Dermis microvascular lymphatic vessel endothelial cell (primary cell): ENCODE measurements at places on chromosomes 12 and 14.

DNA sequence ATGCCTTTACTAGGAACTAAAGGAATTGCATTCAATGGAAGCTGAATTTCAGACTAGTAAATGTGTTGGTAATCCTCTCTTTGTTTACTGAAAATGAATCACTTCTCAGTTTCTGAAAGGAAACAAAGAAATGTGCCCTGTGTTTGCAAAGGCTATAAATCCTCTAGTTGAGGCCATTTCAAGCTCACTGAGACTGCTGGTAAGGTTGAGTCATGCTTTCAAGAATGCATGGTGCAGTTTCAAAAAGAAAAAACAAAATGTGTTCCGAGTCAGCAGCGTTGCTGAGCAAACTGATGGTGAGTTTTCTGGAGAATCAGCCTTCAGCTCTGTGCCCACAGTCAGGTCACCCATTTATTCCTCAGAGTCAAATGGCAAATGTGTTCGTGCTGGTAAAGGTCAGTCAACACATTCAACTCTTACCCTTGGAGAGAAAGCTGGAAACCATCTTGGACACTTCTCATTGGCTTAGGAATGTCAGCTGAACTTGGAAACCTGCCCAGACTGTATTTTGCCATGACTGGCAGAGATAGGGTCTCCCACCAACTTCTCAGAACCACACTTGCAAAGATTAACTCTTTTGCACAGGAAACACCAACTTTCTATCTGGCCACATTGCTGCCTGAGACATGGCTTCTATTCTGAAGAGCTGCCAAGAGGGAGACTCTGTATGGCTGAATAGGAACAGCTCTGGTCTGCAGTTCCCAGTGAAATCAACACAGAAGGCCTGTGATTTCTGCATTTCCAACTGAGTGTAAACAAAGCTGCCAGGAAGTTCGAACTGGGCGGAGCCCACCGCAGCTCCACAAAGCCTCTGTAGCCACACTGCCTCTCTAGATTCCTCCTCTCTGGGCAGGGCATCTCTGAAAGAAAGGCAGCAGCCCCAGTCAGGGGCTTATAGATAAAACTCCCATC is 484.4 kb downstream of the ATP23 start:
- peak; percentile 92 for DNase-seq

DNA sequence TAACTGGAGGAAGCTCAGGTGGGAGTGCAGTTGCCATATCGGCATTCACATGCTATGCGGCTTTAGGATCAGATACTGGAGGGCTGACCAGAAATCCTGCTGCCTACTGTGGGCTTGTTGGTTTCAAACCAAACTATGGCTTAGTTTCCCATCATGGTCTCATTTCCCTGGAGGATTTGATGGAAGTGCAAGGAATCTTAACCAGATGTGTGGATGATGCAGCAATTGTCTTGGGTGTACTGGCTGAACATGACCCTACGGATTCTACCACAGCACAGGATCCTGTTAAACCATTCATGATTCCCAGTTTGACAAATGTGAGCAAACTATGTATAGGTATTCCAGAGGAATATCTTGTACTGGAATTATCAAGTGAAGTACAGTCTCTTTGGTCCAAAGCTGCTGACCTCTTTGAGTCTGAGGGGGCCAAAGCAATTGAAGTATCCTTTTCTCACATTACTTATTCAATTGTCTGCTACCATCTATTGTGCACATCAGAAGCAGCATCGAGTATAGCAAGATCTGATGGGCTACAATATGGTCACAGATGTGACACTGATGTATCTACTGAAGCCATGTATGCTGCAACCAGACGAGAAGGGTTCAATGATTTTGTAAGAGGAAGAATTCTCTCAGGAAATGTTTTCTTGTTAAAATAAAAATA is 42.9 kb downstream of the RALGAPA1 start:
- DNase-seq: no peak

- no peak for DNase-seq
These were observed 77.1 kb downstream of the FGD4 start for GRCh38 chr12:32476446-32476845.

DNA sequence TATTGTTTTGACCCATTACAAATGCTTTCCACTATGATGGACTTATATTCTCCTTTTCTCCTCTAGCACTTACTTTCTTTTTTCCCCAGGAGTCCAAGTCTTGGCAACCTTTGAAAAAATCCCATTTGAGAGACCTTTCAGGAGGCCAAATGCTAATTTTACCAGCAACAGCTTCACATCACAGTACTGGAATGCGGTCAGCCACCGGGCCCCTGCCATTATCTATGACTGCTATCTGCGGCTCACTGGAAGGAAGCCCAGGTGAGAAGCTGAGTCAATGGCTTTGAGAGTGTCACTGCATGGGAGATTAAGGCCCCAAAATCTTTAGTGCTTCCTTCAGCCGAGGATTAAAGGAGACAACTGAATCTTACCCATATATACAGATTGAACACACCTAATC is 64.2 kb downstream of the ERGIC2 start:
- no peak for DNase-seq

DNA sequence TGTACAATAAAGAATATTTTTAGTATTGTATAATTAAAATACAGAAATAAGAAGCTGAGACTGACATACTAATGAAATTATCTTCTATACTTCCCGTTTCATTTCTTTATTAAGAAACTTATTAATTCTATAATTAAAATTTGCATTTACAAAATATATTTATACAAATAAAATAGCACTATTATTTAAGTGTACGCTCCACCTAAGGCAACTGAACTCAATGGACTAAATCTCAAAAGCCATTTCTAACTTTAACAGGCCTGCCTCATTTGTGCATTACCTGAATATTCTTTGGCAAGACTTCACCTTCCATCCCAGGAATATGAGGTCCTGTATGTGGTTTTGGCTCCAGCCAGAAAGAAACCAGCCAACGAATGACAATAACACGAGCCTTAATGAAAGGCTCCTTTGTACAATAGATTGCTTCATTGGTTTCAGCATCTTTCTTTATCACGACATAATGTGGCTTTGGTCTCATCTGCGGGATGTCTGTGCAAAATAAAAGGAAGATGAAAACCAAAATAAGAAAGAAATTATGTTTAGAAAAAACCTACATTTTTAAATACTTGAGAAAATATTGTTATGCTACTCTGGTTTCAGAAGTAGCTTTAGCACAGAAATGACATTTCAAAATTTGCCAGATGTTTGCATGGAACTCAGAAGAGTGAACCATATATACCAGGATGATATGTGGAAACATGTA is 58.7 kb downstream of the RALGAPA1 start:
- no peak for DNase-seq

GRCh38 chr12:58000499-58000898 is 59.1 kb downstream of the ATP23 start:
- no peak for DNase-seq
